ENCODE measurements at places on chromosomes 2 and 18.

DNA sequence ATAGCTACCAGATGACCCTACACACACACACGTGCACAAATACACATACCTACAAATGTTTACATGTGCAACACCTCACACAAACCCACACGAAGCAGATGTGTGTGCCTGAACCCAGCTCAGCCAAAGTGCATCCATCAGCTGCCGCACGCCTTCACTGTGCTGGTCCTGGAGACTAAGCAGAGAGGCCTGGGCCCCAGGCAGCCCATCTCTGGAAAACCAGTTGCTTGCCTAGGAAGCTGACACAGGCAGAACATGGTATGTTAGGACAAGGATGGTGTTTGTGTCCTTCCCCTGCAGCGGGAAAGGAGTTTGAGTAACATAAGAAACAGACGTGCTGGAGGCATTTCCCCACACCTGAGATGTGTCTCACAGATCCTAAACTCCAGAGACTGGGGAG lies 86.7 kb downstream of the SEPTIN10 start:
- no peak for DNase-seq

GRCh38 chr2:232146294-232146693 lies 184.8 kb downstream of the DIS3L2 start:
- DNase-seq, result no peak

GRCh38 chr2:53859206-53860181 lies at the start of gene GPR75:
GPR75 (minus strand) TSS chr2:53859967; CDS start chr2:53854756, 5,211 bp downstream.
- no peak for DNase-seq

GRCh38 chr2:100845141-100845991 lies 25.4 kb downstream of the NPAS2 start:
- DNase-seq, result no peak

DNA sequence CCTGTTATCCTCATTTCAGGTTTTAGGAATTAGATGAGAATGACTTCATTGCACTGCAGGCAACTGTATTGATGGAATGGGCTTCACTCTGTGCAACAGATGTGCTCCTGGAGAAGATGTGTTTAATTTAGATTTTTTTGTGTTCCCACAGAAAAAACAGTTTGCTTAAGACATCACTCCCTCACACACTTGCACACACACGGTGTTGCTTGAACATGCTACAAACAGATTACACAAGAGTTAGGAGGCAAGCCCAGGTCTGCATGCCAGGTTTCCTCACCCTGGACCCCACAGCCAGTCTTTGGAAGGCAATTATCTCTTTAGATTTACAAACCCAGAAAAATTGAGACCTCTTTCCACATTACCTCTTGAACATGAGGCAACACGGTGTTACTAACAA lies 93.7 kb upstream of the KLHL29 start:
- DNase-seq, result no peak

DNA sequence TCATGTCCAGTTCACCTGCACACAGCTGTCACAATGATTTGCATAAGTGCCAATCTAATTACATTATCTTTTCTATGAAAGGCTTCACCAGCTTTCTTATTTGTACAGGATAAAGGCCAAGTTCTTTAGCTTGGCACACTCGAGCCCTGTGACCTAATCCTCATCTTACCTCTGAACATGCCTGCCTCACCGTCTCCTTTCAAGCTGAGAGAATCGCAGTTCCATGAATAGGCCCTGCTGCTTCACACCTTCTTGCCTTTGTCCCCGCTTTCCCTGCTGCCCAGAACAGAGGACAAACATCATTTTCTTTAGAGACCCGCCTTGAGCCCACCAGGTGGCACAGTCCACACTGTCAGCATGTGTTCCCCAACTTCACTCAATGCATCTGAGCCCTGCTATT lies 1094.7 kb downstream of the BCL11A start:
- no peak for DNase-seq

- no peak for DNase-seq
Observed at GRCh38 chr2:30159766-30160165, 13.0 kb downstream of the YPEL5 start.

GRCh38 chr18:10732990-10733389 lies 207.2 kb downstream of the NAPG start:
- DNase-seq, result no peak
